ENCODE measurements at places on chromosomes 5 and 9.

GRCh38 chr5:179267071-179267670, 78.1 kb downstream of the ADAMTS2 start:
- no peak for DNase-seq

DNA sequence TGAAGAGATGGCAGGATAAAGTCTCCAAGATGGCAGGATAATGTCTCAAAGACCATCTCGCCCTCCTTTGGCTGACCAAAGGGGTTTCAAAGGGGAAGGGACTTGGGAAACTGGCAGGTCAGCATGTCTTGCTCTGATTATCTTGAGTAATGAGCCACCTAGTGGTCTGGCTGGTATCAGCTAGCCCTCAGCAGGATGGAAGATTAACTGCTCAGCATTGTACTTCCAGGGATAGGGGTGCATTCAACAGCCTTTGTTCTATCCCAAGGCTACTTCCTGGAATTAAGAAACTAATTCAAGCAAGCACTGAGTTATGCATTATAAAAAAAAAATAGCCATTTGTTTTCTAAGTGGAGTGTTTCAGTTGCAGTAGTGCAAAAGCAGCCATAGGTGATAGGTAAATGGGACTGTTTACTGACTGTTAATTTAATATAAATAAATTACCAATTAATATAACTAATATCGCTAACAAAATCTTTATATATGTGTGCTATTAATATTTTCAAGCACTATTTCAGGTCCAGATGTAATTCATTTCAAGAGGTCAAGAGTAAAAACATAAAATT, 555.5 kb downstream of the CDH9 start:
- no peak for DNase-seq

DNA sequence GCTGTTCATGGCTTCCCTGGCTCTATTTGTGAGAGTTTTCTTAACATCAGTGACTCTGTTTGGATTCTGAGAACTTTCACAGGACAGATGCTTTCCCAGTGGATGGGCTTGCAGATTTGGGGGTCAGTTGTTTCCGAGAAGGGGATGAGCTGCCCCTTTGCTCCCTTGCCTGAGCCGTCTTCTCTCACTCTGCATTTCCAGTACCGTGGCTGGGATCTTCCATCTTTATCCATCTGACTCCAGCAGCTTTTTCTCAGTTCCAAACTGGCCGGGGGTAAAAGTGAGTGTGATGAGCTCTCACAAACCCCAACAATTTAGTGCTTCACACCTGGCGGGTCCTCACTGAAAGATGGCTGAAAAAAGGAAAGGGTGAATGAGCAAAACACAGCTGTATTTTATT, 79.1 kb downstream of the TENT4A start:
- DNase-seq = no peak

DNA sequence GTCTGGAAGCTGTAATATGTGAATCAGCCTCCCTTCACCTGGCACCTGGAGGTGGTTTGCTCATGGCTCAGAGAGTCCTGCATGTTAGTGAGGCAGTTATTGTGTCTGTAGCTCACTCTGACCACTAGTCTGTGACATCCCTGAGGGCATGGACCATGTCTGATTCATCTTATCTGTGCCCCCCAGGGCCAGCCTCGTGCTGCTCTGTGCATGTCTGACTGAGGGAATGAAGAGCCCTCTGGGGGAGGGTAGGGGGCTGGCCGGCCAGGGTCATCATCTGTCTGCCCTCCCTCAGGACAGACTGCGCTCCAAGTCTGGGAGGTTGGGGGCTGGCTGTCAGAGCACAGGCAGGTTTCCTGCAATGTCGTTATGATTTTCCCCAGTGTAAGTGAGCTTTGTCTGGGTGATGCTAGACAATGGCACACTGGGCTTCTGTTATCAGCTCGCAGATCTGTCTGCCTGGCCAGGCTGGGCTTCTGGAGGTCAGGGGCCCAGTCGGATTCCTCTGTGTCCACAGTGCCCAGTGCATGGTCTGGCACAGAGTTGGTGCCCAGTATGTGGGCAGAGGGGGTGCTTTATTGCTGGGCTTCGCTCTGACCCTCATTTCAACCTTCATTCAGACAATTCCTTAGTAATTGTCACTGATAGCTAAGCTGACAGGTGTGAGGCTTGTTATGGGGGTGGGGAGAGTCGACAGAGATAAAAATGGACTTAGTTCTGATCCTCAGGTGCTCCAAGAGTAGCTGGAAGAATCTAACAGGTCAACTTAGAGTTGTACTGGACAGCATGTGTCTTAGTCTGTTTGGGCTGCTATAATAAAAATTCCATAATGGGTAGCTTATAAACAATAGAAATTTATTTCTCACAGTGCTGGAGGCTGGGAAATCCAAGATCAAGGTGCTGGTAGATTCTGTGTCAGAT, 85.7 kb upstream of the SHB start:
- DNase-seq = no peak

DNA sequence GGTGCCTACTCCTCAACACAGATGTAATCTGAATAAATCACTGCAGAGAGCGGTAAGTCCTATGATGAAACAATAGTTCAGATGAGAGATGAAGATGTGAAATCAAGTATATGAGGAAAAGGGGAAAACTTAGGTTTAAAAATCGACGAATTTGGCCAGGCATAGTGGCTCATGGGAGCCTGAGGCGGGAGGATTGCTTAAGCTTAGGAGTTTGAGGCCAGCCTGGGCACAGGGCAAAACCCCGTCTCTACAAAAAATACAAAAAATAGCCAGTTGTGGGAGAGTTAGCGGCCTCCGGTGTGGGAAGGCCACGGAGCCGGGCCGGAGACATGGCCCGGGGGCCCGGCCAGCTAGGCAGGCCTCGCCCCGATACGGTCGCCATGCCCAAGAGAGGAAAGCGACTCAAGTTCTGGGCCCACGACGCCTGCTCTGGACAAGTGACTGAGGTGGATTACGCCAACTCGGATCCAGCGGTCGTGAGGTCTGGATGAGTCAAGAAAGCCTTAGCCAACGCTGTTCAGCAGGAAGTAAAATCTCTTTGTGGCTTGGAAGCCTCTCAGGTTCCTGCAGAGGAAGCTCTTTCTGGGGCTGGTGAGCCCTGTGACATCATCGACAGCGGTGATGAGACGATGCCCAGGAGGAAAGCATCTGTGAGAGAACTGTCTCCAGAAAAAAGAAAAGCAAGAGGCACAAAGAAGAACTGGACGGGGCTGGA, 62.8 kb upstream of the SUB1 start:
- peak; percentile 88 for DNase-seq

GRCh38 chr5:31614151-31615020, 24.5 kb upstream of the PDZD2 start:
- DNase-seq = no peak

DNA sequence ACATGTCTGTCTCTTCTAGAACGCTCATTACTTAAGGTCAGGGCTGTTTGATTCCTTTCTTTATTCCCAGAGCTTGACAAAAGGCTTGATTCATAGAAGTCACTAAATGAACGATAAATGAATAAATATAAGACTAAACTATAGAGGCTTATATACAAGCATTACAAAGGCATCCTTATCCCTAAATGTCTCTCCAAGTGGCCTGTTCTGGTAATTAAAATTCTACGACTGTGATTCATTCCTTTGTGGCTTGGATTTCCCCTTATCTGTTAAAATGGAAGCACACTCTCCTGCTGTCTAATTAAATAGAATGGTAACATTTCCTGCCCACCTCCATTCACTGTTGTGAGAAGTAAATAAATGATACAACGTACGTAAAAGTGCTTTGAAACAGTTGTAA, 49.5 kb downstream of the C7 start:
- no peak for DNase-seq

DNA sequence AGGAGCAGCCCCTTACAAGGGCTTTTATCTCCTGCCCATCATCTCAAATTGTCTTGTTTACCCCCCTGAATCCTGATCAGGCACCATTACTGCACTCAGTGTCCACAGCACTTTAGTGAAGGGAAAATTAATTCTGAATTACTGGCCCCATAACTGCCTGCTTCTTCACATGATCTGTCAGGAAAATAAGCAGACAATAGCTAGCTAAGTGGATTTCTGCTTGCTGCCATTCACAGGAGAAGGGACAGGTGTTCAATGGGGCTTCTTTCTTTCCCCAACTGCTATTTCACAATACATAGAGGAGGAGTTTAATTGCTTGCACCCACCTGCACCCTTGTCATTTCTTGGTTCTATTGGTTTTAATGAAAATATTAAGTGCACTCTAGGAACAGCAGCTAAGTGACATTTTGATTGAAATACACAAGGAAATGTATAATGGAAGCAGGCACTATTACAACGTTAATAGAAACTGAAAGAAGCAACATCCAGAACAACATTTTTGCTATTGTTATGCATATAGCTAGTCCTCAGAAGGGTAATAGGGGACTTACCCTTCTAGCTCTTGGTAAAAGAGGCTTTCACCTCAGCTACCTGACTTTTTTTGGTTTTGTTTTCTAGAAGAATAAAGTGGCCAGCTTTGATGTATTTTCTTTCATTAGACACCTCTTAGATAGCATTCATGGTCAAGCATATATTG, 599.3 kb upstream of the TLE4 start:
- no peak for DNase-seq

- no peak for DNase-seq
Observed at GRCh38 chr9:95007226-95007869, 280.8 kb downstream of the AOPEP start.

DNA sequence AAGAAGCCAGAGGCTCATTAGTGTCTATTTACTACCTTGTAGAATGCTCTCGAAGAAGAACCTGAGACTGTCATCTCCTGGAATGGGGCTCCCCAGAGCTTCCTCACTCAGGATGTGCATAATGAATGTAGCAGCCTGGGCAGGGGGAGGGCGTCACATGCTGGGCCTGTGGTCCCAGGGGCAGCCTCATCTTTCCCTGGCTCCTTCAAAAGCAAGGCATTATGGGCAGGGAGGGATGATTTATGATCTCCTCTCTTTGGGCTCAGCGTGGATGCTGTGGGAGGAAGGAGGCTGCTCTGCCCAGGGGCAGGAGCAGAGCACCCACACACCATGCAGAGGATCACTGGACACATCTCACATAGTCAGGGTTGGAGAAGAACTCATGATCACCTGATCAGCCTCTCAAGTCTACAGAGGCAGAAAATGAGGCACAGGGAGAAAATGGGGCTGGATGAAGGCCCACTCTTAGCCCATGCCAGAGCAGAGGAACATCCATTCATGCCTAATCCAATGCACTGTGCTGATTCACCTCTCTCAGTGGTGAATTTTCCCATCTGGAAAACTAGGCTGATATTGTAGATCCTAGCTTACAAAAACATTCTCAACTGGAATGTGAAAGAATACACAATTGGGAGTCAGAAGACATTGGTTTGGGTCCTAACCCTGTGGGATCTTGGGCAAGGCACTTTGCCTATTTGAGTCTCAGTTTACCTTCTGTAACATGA, 173.7 kb downstream of the CARTPT start:
- DNase-seq = no peak

GRCh38 chr5:175629261-175629660, 28.6 kb upstream of the HRH2 start:
- DNase-seq = no peak

DNA sequence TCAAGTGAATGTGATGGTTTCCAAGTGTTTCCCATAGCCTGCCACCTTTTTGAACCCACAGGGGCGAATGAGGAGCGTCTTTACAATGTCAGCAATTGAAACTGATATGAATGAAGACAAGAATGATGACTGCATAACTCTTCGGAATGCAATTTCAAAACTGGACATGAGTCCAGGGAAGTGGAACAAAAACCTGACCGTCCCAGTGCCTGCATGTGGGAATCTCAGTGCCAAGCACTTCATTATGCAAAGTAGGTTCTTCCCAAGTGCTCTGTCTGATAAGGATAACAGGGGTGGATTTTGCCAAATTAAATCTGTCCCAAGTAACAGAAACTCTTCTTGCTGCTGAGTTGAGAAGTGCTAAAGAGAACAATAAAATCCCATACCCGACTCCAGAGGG, 243.8 kb upstream of the ADAMTS16 start:
- DNase-seq = no peak

DNA sequence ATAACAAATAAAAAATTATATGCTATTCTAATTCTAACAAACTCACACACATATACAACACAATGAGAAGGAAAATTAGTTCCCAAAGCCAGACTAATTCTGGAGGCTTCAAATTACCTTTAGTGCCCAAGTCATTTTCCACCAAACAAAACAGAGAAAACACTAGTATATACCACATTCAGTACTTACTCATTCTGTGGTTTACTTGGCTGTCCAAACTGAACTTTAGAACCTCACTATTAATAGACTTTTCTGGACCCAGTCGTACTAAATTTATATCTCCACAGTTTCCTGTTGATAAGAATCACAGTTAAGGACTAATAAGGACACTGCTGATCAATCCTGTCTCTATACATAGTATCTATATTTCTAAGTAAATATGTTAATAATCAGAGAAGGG, 66.4 kb downstream of the SETX start:
- peak; percentile 12 for DNase-seq

GRCh38 chr9:79769476-79770275, 197.9 kb downstream of the TLE4 start:
- DNase-seq = no peak

DNA sequence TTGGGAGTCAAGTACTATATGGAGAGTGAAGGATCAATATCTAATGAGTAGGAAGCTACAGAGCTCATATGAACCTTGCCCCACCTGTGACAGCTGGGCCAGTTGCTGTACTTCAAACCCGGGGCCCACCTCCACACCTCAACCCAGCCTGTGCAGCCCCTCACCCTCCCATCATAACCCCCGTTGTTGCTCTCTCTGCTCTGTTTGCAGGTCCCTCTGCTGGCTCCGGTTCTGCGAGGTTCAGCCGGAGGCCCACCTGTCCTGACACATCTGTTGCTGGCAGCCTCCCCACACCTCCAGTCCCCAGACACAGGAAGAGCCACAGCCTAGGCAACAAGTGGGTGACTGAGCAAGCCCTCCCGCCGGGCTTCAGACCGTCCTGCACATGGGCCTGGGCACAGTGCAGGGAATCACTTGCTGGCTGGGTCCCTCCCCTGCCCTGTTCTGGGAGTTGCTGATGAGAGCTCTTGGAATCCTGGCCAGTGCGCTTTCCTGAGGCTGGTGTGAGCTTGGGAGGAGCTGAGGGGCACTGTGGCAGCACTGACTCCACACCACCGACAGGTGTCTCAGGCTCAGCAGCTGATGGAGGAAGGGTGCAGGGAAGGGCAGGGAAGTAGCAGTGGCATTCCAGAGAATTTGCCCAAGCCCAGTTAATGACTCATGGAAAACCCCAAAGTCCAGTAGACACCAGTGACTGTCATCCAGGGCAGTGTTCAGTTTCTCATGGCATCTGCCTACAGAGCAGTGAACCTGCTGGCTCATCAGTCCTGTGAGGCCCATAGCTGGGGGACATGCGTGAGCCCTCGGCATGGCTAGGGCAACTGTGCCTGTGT, 69.5 kb upstream of the GARNL3 start:
- DNase-seq = no peak

DNA sequence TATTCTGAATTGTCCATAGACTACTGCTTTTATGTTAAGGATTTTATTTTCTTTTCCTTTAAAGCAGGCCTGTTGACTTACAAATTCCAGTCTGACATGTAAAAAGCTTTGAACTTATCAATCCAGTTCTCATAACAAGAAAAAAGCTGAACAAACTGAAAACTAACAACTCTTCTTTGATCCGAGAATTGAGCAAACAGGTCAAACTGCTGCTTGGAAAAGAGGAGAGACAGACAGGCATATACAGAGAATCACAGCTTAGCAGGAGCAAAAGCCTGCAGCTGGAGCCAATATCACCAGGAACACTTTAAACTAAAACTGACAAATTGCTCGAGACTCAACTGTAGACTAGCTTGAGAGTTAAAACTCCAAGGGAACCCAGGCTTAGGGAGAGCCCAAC, 85.8 kb downstream of the HINT1 start:
- no peak for DNase-seq

- peak; percentile 60 for DNase-seq
Observed at GRCh38 chr5:56190497-56190896, 42.6 kb downstream of the ANKRD55 start.

- DNase-seq = no peak
Observed at GRCh38 chr5:82614706-82615105, 336.6 kb upstream of the RPS23 start.
